ENCODE measurements at places on chromosomes 1 and 21. TPM values are rescaled to one million over a fixed set of nuclear protein-coding genes. Genes with fewer than 3 reads are reported as not detected.

DNA sequence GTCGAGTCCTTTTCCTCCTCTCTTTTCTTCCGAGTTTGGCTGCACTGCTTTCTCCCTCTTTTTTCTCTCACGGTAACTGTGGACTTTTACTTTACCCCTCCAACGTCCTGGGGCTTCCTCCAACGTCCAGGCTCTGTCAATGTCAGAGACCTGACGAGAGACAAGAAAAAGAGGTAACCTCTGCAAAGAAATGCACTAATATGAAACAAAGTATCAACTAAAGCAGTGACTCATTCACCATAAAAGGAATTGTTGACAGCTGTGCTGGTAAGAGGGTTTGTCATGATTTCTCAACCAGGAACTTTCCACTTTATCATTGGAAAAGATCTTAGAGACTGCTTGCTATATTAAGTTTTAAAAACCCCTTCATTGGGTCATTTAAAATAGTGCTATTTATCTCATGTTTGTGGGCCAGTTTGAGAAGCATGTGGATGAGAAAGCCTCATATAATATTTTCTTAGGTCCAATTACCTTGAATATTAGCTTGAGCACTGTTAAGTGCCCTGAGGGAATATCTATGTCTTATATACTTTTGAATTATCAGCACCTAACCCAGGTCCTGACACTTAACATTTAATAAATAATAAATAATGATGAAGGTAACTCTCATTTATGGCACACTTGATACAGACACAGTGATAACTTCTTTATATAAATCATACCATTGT lies at the start of gene GBP2:
Gene GBP2 (minus strand): TSS at position 202 of the 668 bp plus-strand sequence. CDS start 4,148 bp downstream, outside the sequence.
- no peak within 1 kb of the TSS for H3K27ac ChIP-seq
- H3K4me3 ChIP-seq, result no peak within 1 kb of the TSS
- no peaks in the 10 kb centered on the region for H3K36me3 ChIP-seq
- H3K4me1 ChIP-seq, result no peaks in the 10 kb centered on the region

Gene BTG2
- 4.1 TPM for total RNA-seq

- H3K27ac ChIP-seq, result no peak overlapping the region
- H3K4me3 ChIP-seq, result no peak overlapping the region
- no peaks in the 10 kb centered on the region for H3K4me1 ChIP-seq
- H3K27me3 ChIP-seq, result no peaks in the 10 kb centered on the region
- DNase-seq, result no peak
- no peaks in the 10 kb centered on the region for H3K36me3 ChIP-seq
Observed at GRCh38 chr1:101408212-101409042, 171.6 kb downstream of the S1PR1 start.

Gene AMY1B
- total RNA-seq, result not detected

DNA sequence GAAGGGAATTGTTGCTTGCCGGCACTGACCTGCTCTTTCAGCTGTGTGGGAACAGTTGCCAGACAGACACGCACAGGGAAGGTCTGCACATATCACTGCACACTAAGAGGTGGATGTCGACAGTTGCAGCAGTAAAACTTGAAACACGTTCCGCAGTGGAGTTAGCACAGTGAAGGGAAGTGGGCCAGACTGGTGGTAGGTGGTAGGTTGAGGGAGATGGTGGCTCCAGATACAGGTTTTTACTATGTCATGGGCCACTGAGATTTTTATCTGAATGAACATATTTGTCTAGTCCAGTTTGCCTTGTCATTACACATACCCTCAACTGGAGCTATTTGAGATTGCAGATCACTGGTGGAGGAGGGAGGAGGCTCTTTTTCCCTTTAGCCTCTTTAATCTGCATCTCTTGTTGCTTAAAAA lies 13.5 kb downstream of the MRPS6 start:
- no peaks in the 10 kb centered on the region for H3K27me3 ChIP-seq
- H3K4me1 ChIP-seq, result peaks cover 14% of the 10 kb centered on the region
- H3K4me3 ChIP-seq, result no peak overlapping the region
- no peaks in the 10 kb centered on the region for H3K36me3 ChIP-seq

- peaks cover 97% of the 10 kb centered on the region for H3K36me3 ChIP-seq
- H3K27me3 ChIP-seq, result no peaks in the 10 kb centered on the region
- H3K4me3 ChIP-seq, result no peak overlapping the region
- no peaks in the 10 kb centered on the region for H3K4me1 ChIP-seq
Observed at GRCh38 chr1:12005488-12006166, 13.7 kb upstream of the MIIP start.

DNA sequence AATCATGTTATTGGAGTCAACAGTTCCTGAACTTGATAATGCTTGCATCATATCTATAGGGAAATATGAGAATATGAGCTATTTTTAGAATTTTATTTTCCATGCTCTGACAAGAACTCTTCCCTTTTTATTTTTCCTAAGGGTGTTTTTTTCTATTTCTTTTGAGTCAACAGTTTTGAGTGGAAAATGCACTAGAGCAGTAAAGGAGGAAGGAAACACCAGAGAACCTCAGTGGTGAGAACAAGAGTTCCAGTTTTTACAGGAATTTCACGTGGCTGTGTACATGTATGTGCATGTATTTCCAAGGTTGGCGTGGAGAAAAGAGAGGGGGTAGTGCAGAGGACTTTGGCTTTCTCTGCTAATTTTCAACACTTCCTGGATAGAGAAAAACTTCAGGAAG lies 63.6 kb upstream of the TNFSF18 start:
- no peaks in the 10 kb centered on the region for H3K4me1 ChIP-seq
- no peak overlapping the region for H3K4me3 ChIP-seq
- H3K27ac ChIP-seq, result no peak overlapping the region
- H3K36me3 ChIP-seq, result no peaks in the 10 kb centered on the region

- DNase-seq, result no peak
- H3K27me3 ChIP-seq, result no peaks in the 10 kb centered on the region
- no peak overlapping the region for H3K4me3 ChIP-seq
- peaks cover 5% of the 10 kb centered on the region for H3K36me3 ChIP-seq
- no peak overlapping the region for H3K27ac ChIP-seq
Observed at GRCh38 chr21:28393279-28393678, 599.4 kb downstream of the LTN1 start.

GRCh38 chr1:109475261-109475660 lies 8.4 kb upstream of the ATXN7L2 start:
- no peaks in the 10 kb centered on the region for H3K36me3 ChIP-seq
- no peak overlapping the region for H3K4me3 ChIP-seq
- no peak overlapping the region for H3K27ac ChIP-seq

GRCh38 chr1:54542120-54542961 lies 5.7 kb upstream of the ACOT11 start:
- no peak overlapping the region for H3K27ac ChIP-seq
- peak overlapping the region; percentile 75 for H3K4me3 ChIP-seq
- DNase-seq, result peak; percentile 88
- H3K4me1 ChIP-seq, result no peaks in the 10 kb centered on the region
- no peaks in the 10 kb centered on the region for H3K27me3 ChIP-seq

GRCh38 chr1:35835398-35835797 lies 27.6 kb downstream of the AGO4 start:
- H3K27ac ChIP-seq, result no peak overlapping the region
- peaks cover 44% of the 10 kb centered on the region for H3K36me3 ChIP-seq
- no peaks in the 10 kb centered on the region for H3K4me1 ChIP-seq

DNA sequence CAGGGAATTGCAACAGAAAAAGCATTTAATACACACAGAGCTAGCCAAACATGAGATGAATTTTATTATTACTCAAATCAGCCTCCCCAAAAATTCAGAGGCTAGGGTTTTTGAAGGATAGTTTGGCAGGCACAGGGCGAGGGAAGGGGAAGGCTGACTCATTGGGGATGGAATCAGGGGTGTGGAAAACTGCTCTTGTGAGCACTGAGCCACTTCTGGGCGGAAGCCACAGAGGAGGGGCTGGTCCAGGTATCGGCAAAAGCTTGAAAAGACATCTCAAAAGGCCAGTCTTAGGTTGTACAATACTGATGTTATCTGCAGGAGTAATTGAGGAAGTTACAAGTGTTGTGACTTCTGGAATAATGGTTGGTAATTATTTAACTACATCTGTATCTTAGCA lies 109.4 kb downstream of the TLR5 start:
- no peak overlapping the region for H3K27ac ChIP-seq
- no peak for DNase-seq

Gene NGF
- total RNA-seq, result not detected

All from H9 (cell line).